ENCODE measurements at places on chromosomes 3 and 15. TPM values are rescaled to one million over a fixed set of nuclear protein-coding genes. Genes with fewer than 3 reads are reported as not detected.

ANP32A gene
- total RNA-seq, result 78.7 TPM

CHST13 gene
- 0.18 TPM for total RNA-seq

GRCh38 chr3:69197922-69198530, 75.6 kb upstream of the LMOD3 start:
- peak overlapping the region; percentile 98 for H3K27ac ChIP-seq
- H3K27me3 ChIP-seq, result no peaks in the 10 kb centered on the region
- H3K4me3 ChIP-seq, result peak overlapping the region; percentile 92
- peak; percentile 64 for DNase-seq
- peaks cover 13% of the 10 kb centered on the region for H3K4me1 ChIP-seq
- H3K36me3 ChIP-seq, result peaks cover 5% of the 10 kb centered on the region

GRCh38 chr3:67463656-67464055, 190.8 kb downstream of the SUCLG2 start:
- H3K4me1 ChIP-seq, result peaks cover 4% of the 10 kb centered on the region
- DNase-seq, result no peak
- peaks cover 7% of the 10 kb centered on the region for H3K36me3 ChIP-seq
- H3K27ac ChIP-seq, result no peak overlapping the region
- H3K4me3 ChIP-seq, result no peak overlapping the region
- no peaks in the 10 kb centered on the region for H3K27me3 ChIP-seq

DNA sequence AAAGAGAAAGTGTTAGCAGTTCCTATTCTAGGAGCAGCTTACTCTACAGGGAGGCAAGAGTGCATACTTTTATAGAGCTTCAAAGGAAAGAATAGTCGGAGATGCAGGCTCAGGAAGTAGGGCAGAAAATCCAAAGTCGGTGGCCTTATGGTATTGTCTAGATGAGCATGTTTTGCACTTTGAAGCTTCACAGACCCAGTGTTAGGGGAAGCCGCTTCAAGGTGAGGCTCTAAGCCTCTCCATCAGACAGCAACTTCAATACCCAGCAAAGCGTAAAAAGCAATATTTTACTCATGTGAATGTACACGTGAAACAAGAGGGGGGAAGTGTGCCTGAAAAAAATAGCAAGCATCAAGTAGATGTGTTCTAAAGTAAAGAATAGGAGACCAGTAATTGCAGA, 125.6 kb upstream of the RASGRP1 start:
- DNase-seq, result no peak
- no peaks in the 10 kb centered on the region for H3K27me3 ChIP-seq
- H3K36me3 ChIP-seq, result no peaks in the 10 kb centered on the region
- H3K4me3 ChIP-seq, result no peak overlapping the region

- no peaks in the 10 kb centered on the region for H3K27me3 ChIP-seq
- H3K4me3 ChIP-seq, result no peak overlapping the region
- H3K4me1 ChIP-seq, result no peaks in the 10 kb centered on the region
- no peak overlapping the region for H3K27ac ChIP-seq
Observed at GRCh38 chr3:148372206-148372875, 325.4 kb upstream of the AGTR1 start.

- peaks cover 3% of the 10 kb centered on the region for H3K4me1 ChIP-seq
- no peak for DNase-seq
- no peak overlapping the region for H3K27ac ChIP-seq
- H3K27me3 ChIP-seq, result peaks cover 20% of the 10 kb centered on the region
- no peak overlapping the region for H3K4me3 ChIP-seq
- no peaks in the 10 kb centered on the region for H3K36me3 ChIP-seq
Observed at GRCh38 chr3:187619461-187619860, 50.7 kb downstream of the SST start.

LRRN1 gene
- not detected for total RNA-seq

GPR160 gene
- total RNA-seq, result 2.3 TPM

GRCh38 chr3:2356298-2356950, 257.8 kb downstream of the CNTN4 start:
- no peaks in the 10 kb centered on the region for H3K36me3 ChIP-seq
- no peak for DNase-seq
- no peak overlapping the region for H3K4me3 ChIP-seq
- H3K27me3 ChIP-seq, result no peaks in the 10 kb centered on the region
- H3K27ac ChIP-seq, result no peak overlapping the region

GPR156 gene
- 0.50 TPM for total RNA-seq

DNA sequence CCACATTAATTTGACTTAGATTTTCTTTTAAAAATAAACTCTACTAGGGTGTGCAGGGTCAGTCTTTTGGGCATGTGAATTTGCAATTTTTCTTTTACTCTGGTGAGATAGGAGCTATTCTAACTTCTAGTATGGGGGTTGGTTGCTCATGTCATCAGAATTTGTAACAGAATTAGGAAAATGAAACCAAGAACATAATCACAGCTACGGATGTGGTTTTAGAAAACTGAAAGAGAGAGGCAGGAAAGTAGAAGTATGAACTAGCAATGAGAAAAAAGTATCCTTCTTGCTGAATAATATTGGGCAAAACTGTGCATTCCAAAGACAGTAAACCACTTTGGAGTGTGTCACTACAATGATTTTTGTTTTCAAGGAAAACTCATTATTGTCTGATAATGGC, 43.3 kb downstream of the ADPGK start:
- peak overlapping the region; percentile 83 for H3K27ac ChIP-seq
- H3K27me3 ChIP-seq, result no peaks in the 10 kb centered on the region
- no peak for DNase-seq
- peaks cover 29% of the 10 kb centered on the region for H3K4me1 ChIP-seq
- H3K4me3 ChIP-seq, result peak overlapping the region; percentile 79
- H3K36me3 ChIP-seq, result peaks cover 10% of the 10 kb centered on the region

GRCh38 chr3:85979034-85979433, 1011.9 kb downstream of the VGLL3 start:
- H3K27me3 ChIP-seq, result no peaks in the 10 kb centered on the region
- H3K36me3 ChIP-seq, result no peaks in the 10 kb centered on the region
- H3K4me3 ChIP-seq, result no peak overlapping the region
- H3K4me1 ChIP-seq, result no peaks in the 10 kb centered on the region
- no peak for DNase-seq

NUDT16 gene
- total RNA-seq, result 6.1 TPM

GRCh38 chr15:90930861-90931574, 1.3 kb downstream of the HDDC3 start:
- no peaks in the 10 kb centered on the region for H3K36me3 ChIP-seq
- no peaks in the 10 kb centered on the region for H3K27me3 ChIP-seq
- peak overlapping the region; percentile 96 for H3K27ac ChIP-seq
- DNase-seq, result no peak

- H3K27ac ChIP-seq, result no peak overlapping the region
Observed at GRCh38 chr3:18847583-18848197, 300.6 kb upstream of the KCNH8 start.

OSBPL10 gene
- total RNA-seq, result not detected

- no peak for DNase-seq
- peaks cover 2% of the 10 kb centered on the region for H3K4me1 ChIP-seq
- H3K27ac ChIP-seq, result no peak overlapping the region
- peaks cover 50% of the 10 kb centered on the region for H3K27me3 ChIP-seq
- no peak overlapping the region for H3K4me3 ChIP-seq
Observed at GRCh38 chr15:71800190-71800589, 10.2 kb upstream of the NR2E3 start.

DNA sequence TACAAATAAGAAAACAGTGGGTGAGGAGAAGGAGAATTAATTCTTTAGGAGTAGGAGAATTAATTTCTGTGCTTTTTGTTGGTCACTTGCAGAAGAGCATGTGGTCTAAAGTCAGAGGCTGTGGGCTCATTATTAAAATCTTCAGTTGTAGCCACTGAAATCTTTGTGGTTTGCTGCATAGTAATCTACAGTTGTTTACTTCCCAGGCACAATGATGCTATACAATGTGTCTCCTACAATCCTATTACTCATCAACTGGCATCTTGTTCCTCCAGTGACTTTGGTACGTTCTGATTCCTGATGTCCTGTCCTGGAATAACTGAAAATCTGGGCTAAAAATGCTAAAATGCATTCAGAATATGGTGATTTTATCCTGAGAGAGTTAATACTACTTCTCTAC, 21.0 kb downstream of the IFT122 start:
- peaks cover 7% of the 10 kb centered on the region for H3K4me1 ChIP-seq
- H3K27ac ChIP-seq, result peak overlapping the region; percentile 41
- no peak for DNase-seq
- peaks cover 6% of the 10 kb centered on the region for H3K36me3 ChIP-seq
- no peaks in the 10 kb centered on the region for H3K27me3 ChIP-seq

- peaks cover 30% of the 10 kb centered on the region for H3K4me1 ChIP-seq
- no peaks in the 10 kb centered on the region for H3K27me3 ChIP-seq
- H3K4me3 ChIP-seq, result no peak overlapping the region
- H3K36me3 ChIP-seq, result peaks cover 8% of the 10 kb centered on the region
Observed at GRCh38 chr3:170171563-170171962, 10.0 kb downstream of the PHC3 start.

SCN5A gene
- total RNA-seq, result 0.05 TPM

DNA sequence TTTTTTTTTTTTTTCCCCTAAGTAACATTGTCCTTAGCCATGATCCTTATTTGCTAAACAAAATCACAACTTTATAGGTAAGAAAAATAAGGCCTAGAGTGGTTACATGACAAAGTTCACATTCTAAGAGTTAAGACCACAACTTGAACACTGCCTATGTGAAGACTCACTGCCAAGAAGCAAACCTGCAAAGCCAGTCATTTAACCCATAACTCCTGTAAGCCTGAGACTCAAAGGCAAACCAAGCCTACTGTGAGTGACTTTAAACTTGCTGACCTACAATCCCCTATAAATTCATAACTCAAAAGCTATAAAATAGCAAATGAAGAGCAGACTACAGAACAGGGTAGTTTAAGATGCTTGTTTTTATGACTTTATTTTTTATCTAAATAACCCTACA, 12.9 kb upstream of the ANKRD28 start:
- no peaks in the 10 kb centered on the region for H3K36me3 ChIP-seq
- H3K4me3 ChIP-seq, result no peak overlapping the region
- DNase-seq, result no peak
- peaks cover 24% of the 10 kb centered on the region for H3K4me1 ChIP-seq

DNA sequence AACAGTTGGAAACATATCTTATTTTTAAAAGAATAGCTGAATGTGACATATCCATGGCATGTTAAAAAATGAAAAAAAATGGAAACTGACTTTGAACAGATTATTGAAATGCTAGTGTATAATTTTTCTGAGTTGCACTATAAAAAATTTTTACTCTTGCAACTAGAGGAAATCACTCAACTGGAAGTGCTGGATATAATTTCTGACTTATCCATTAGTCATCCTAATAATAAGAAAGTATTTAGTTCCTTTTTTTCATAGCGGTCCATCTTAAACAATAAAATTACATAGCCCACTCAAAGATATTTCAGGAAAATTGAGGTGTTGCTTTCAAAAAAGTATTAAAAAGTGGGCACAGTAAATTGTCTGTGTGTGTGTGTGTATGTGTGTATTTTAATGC, 80.7 kb downstream of the MBNL1 start:
- peaks cover 26% of the 10 kb centered on the region for H3K4me1 ChIP-seq
- no peak overlapping the region for H3K4me3 ChIP-seq
- no peak for DNase-seq
- H3K27ac ChIP-seq, result no peak overlapping the region

GRCh38 chr3:134294302-134295280, 43.9 kb upstream of the RYK start:
- no peak overlapping the region for H3K4me3 ChIP-seq
- H3K4me1 ChIP-seq, result peaks cover 12% of the 10 kb centered on the region
- no peak overlapping the region for H3K27ac ChIP-seq
- H3K27me3 ChIP-seq, result peaks cover 18% of the 10 kb centered on the region
- H3K36me3 ChIP-seq, result no peaks in the 10 kb centered on the region

DNA sequence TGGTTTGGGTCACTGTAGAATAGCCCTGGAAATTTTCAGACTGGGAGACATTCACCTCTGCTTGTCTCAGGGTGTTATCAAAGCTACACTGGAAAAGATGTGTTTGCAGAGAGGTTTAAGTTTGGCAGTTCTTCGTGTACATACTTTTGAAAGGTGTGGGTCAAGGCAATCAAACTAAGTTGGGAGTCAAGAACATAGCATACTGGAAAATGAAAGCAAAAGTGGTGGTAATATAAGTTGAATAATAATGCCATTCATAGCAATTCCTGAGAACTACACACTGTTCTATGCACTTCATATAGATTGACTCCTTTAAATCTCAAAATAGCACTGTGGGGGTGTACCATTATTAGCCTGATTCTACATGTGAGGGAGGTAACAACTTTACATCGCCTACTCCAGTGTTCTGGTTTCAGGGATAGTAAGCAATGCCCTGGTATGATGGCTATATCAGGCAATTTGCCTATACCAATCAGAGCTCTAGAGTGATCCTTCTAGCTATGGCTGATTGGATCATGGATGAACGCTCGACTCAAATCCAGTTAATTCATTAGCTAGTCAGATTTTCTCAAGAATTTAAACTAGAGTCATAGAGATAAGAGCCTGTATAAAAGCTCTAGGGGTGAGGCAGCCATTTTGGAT, 44.6 kb upstream of the RASGRP1 start:
- peak overlapping the region; percentile 91 for H3K27ac ChIP-seq
- no peak overlapping the region for H3K4me3 ChIP-seq
- H3K4me1 ChIP-seq, result peaks cover 42% of the 10 kb centered on the region
- H3K36me3 ChIP-seq, result no peaks in the 10 kb centered on the region
- no peaks in the 10 kb centered on the region for H3K27me3 ChIP-seq

RAB8B gene
- 108 TPM for total RNA-seq

GRCh38 chr3:49007771-49008528, 759 bp downstream of the WDR6 start:
- H3K4me1 ChIP-seq, result peaks cover 30% of the 10 kb centered on the region
- H3K27me3 ChIP-seq, result no peaks in the 10 kb centered on the region
- peak overlapping the region; percentile 100 for H3K4me3 ChIP-seq
- peaks cover 2% of the 10 kb centered on the region for H3K36me3 ChIP-seq
- peak; percentile 88 for DNase-seq
- H3K27ac ChIP-seq, result peak overlapping the region; percentile 99

DNA sequence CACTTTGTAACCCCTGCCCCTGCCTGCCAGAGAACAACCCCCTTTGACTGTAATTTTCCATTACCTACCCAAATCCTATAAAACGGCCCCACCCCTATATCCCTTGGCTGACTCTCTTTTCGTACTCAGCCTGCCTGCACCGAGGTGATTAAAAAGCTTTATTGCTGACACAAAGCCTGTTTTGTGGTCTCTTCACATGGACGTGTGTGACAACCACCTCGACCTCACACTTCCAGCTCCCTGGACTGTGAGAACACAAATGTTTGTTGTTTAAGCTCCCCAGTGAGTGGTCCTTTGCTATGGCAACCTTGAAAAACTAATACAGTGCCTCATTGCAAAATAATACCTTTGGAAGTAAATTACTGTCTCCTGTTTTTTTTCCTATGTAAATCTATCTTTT, 299.2 kb upstream of the POU1F1 start:
- H3K27ac ChIP-seq, result no peak overlapping the region
- H3K4me1 ChIP-seq, result no peaks in the 10 kb centered on the region
- H3K4me3 ChIP-seq, result no peak overlapping the region
- DNase-seq, result no peak
- no peaks in the 10 kb centered on the region for H3K27me3 ChIP-seq

ZNF80 gene
- total RNA-seq, result 0.97 TPM
